ENCODE measurements at places on chromosomes 5 and 9. TPM values are rescaled to one million over a fixed set of nuclear protein-coding genes. Genes with fewer than 3 reads are reported as not detected.

DNA sequence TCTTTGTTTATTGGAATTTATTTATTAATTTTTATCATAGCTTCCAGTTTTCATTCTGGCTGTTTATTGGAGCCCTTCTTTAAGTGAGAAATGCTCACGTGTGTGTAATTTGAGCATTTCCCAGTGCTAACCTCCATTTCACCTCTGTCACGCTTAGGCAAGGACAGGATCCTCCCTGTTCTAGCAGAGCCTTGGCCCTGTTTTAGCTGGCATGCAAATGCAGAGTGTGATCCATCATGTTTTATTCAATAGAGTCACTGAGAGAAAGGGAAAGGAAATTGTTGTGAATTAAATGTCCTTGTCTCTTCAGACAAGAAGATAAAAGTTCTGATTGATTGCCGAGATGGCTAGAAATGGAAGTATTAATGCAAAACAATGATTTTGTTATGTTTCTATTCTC lies 137.3 kb upstream of the ACO1 start:
- no peak for DNase-seq

Gene LECT2
- not detected for total RNA-seq

DNA sequence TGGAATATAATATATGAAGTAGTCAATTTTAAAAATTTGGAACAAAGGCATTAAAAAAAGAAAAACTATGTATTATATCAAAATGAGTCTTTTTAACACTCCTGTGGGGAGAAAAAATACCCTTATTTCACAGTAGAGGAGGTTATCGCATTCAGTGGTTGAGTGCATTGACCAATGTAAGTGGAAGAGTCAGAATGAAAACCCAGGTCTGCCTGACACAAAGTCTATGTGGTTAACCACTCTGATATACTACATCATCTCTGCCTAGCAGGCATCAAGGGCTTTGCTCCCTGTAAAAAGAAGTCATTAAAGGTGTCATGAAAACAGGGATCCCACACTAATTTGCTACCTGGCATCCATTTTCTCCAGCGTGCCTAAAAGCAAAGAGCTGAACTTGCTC lies 417.2 kb upstream of the C9orf72 start:
- DNase-seq: no peak

GRCh38 chr5:63111891-63112290 lies 533.3 kb downstream of the LRRC70 start:
- no peak for DNase-seq

DNA sequence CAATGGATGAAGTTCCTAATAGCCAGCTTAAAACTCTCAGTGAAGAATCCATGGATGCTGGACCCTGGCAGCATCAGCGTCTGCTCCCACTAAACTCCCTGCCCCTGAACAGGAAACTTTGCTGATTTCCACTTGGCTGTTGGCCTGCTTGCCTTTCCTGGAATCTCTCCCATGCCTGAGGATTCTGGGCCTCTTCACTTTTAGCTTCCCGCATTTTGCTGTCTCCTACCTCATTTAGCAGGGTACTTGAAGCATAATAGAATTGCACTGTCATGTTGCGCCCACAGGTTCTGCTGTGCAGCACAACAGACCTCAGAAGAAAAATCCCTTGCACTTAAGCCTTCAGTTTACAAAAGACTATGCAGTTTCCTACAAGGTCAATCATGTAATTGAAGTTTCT lies 127.6 kb downstream of the DROSHA start:
- DNase-seq: no peak

Gene PCDHA4
- 0.78 TPM for total RNA-seq

- no peak for DNase-seq
Measured at GRCh38 chr5:4375640-4376039, 764.5 kb upstream of the ADAMTS16 start.

Gene BTNL8
- total RNA-seq: not detected

GRCh38 chr9:37157726-37158377 lies 37.5 kb downstream of the ZCCHC7 start:
- no peak for DNase-seq
